ENCODE measurements at places on chromosomes 13 and 19. TPM values are rescaled to one million over a fixed set of nuclear protein-coding genes. Genes with fewer than 3 reads are reported as not detected.

GRCh38 chr13:113849546-113849945 is 14.3 kb downstream of the GAS6 start:
- no peak for DNase-seq

- DNase-seq: no peak
These were observed 29.7 kb upstream of the ZNF681 start for GRCh38 chr19:23788411-23788810.

GRCh38 chr13:78606471-78607408 is 3.4 kb upstream of the POU4F1 start:
- no peak for DNase-seq

EPS8L1 gene
- 3.3 TPM for polyA plus RNA-seq

CEACAM1 gene
- polyA plus RNA-seq: 1.6 TPM
